NCI-H748 treated with DMSO at 0.1 percent for 48 hours (cell line): ENCODE measurements at places on chromosomes 16 and 17.

DNA sequence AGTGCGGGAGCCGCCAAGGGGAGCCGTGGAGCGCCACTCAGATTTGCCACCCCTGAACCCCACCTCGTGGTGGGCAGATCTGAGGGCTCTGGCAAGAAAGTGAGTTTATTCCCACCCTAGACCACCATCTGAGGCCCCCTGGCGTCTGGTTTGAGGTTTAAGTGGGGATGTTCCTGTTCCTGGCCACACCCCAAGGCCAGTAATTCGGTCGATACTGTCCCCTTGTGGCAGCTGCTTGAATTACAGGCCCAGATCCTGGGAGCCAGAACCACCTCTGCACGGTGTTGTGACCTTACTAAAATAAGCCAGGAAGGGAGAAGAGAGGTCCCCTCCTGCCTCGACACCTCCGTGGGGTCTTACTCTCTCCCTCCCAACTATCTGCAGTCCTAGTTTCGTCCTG, 3.3 kb upstream of the LAT start:
- no peak for DNase-seq

- DNase-seq = no peak
Measured at GRCh38 chr17:231966-232807, 50.7 kb upstream of the DOC2B start.

DNA sequence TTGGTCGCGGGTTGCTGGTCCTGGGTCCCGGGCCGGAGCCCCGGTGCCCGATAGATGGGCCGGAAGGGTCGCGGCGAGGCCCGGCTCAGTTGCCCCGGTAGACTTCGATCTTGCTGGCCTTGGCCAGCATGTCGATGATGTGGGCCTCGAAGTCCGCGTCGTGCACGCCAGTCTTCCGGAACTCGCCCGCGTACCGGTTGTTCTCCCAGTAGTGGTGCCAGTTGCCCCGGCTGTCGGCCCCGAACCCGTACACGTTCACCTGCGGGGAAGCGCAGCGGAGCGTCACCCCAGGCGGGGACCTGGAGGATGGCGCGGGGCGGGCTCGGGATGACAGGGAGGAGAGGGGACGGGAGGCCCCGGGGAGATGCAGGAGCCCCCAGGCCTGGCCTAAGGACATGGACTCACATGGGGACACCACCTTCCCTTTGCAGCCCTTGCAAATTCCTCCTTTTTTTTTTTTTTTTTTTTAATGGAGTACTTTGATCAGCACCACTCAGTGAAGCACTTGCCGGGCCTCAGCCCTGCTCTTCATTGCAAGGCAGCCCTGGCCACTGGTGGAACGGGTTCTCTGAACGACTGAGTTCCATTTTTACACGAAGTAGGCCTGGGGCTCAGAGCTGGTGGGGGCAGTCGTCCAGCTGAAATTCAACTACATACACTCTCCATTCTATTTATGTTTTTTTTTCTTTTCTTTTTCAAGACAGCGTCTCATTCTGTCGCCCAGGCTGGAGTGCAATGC, 35.1 kb downstream of the DDX19A start:
- DNase-seq = no peak

GRCh38 chr17:81515530-81516041, 3.0 kb upstream of the ACTG1 start:
- no peak for DNase-seq

GRCh38 chr16:10519929-10520868, 60.2 kb downstream of the EMP2 start:
- no peak for DNase-seq

GRCh38 chr17:41500131-41500911, 5.1 kb downstream of the KRT13 start:
- DNase-seq = no peak

GRCh38 chr17:80364091-80364691, 50.8 kb upstream of the ENDOV start:
- no peak for DNase-seq

GRCh38 chr16:83137326-83137781, 510.6 kb downstream of the CDH13 start:
- DNase-seq = no peak

DNA sequence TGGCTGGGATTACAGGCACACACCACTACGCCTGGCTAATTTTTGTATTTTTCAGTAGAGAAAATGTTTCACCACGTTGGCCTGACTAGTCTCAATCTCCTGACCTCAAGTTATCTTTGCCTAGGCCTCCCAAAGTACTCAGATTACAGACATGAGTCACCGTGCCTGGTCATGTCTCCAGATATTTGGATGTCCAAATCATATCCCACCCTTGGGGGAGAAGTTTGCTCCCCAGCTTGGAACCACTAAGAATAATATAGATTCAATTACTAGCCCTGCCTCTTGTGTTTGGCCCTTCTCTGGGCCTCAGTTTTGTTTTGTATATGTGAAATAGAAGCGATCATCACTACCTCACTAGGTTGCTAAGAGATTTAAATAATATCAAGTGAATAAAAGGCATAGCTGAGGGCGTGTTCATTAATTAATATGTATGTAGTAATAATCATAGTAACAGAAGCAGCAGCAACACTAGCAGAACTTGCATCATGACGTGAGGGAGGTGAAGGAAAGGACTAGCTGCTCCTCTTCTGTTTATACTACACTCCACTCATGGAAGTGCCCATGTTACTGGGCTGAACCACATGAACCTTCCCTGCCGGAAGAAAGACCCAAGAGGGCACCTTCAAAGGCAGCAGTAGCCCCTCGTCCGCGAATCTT, 253.6 kb upstream of the XYLT1 start:
- DNase-seq = no peak

- DNase-seq = no peak
Measured at GRCh38 chr16:23931199-23931598, 95.4 kb downstream of the PRKCB start.

GRCh38 chr16:31876951-31877828, 3.6 kb downstream of the ZNF267 start:
- DNase-seq = no peak

- no peak for DNase-seq
Measured at GRCh38 chr17:33572615-33573014, 279.5 kb upstream of the ASIC2 start.

DNA sequence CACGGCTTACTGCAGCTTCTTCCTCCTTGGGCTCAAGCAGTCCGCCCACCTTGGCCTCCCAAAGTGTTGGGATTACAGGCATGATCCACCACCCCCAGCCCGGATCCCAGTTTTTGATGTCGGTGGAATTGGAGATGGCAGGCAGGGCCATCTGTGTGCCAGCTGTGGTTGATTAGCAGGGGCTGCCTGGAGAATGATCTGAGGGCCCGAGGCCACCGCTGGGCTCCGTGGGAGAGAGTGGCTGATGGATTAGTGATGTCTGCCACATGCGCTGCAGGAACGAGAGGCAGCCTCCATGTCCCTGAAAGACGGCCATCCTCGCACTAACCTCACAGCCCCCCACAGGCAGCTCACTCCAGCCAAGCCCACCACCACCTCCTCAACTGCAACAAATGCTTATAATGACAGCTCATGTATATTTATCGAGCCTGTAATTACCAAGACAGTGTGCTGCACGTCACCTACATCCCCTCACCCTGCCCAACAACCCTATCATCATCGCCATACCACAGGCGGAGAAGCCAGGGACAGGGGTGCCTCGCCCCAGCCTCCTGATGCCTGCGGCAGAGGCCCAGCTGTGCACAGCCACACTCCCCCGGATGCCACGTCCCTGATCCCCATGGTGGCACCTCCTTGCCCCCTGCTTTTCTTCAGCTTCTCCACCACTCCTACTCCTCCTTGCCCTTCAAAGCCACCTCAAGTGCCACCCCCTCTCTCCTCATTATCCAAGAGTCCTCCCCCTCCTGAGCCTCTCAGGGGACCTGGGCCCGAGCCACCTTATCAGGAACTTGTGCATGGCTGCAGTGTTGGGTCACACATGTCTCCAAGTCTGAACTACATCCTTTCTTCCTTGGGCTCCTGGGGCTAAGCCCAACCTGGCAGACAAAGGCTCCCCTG, 33.2 kb downstream of the ACTG1 start:
- DNase-seq = no peak

DNA sequence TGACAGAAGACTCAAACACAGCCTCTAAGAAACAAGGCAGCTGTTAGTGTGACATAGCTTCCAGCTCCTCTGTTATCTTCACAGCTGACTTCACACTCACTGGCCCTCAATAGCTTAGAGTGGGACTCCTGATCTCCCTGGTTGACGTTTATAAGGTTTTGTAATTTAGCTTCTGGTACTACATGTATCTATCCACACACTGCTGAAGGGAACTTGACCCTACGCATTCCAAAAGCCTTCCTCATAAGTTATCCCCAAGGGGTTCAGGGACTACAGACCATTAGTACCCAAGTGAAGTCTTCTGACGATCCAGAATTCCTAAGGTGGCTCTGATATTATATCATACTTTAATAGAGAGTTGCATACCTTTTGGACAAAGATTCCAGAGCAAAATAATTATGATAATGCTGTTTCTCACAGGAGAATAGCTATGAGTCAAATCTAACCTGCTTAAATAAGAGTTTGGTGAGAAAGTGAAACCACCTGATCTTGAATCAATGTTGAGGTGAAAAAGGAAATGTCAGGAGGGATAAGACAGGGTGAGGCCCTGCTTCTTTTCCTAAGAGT, 14.5 kb downstream of the ACACA start:
- DNase-seq = no peak

DNA sequence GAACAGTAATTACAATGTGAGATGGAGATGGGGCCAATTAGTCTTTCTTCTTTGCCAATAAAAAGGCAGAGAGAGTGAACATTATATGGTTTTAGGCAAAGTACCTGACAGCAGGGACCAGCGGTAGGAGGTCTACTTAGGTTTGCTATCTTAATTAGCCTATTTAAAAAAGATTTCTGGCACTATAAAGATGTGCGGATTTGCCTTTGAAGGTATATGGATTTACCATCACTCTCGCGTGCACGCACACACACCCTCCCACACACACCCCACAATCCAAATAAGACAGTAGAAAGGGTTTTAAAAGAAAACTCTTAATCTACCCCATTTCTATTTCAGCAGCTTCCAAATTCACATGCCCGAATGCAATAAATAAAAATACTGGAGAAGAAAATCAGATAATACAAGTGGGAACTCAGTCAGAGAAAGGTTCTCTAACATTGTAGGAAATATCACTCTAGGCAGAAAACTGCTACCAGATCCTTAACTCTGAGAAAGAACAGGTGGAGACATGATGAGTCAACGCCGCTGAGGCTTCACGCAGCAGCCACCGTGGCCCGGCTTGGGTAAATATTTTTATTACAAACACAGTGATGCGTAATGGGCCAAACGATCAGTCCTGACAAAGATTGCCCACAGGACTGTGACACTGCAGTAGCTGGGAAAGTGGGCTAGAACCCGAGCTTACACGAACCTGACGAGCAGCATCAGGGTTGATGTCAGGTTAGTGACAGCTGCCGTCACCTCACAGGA, 66.6 kb upstream of the AXIN2 start:
- DNase-seq = peak; percentile 92

GRCh38 chr17:49687878-49688491, 10.1 kb upstream of the SPOP start:
- no peak for DNase-seq

DNA sequence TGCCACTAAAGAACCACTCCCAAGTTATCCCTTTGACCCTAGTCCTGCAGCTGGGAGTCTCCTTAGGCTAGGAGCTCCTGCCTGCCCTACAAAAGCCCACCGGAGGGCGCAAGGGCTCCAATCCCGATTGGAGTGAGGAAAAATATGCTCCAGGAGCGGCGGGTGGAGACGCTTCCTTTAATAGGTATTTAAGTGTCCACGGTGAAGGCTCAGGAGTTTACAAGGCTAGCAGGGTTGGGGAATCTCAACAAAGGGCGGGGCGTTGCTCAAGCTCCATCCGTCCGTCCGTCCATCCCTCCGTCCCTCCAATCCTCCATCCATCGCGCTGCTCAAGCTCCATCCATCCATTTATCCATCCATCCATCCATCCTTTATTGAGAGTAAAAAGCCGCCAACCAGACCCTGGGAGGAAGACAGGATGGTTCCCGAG, 556 bp upstream of the SPNS1 start:
- DNase-seq = no peak

- no peak for DNase-seq
Measured at GRCh38 chr16:81808933-81809480, 29.9 kb downstream of the PLCG2 start.

- DNase-seq = no peak
Measured at GRCh38 chr16:86857807-86858206, 279.5 kb downstream of the FOXL1 start.
